ENCODE measurements at places on chromosomes 5 and 9. TPM values are rescaled to one million over a fixed set of nuclear protein-coding genes. Genes with fewer than 3 reads are reported as not detected.
A peak's percentile ranks its signal among the peaks of the same experiment; 100 is the strongest.

DNA sequence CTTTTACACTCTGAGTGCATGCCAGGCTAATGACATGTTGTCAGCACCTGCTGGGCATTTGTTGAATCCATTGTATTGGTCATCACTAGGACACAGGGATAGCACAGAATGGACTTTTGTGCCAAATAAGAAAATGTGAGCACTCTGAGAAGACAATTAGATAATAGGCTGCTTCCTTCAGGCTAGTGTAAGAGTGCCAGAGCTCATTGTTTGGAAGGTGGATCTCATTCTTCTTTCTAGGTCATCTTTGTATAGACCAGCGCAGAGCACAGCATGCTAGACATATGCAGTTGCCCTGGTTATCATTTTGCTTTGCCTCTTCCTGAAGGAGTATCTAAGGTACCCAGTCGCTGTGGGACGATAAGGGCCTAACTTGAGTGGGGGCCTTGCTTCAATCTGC is 493.4 kb upstream of the COX7C start:
- no peak for DNase-seq

GRCh38 chr5:142701673-142702311 is 15.9 kb upstream of the FGF1 start:
- no peak for DNase-seq

Gene PCDHGB1
- 1.5 TPM for polyA plus RNA-seq

DNA sequence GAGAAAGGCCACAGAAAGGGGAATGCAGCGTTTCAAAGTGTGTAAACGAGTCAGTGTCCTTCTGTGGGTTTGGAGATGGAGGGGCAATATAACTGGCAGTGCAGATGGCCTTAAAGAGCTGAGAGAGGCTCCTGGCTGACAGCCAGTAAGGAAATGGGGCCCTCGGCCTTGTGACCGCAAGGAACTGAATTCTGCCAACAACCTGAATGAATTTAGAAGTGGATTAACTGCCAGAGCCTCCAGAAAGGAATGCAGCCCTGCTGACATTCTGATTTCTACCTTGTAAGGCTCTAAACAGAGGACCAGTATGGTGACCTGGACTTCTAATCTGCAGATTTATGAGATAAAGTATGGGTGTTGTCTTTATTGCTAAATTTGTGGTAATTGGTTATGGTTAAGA is 17.5 kb upstream of the NREP start:
- no peak for DNase-seq

DNA sequence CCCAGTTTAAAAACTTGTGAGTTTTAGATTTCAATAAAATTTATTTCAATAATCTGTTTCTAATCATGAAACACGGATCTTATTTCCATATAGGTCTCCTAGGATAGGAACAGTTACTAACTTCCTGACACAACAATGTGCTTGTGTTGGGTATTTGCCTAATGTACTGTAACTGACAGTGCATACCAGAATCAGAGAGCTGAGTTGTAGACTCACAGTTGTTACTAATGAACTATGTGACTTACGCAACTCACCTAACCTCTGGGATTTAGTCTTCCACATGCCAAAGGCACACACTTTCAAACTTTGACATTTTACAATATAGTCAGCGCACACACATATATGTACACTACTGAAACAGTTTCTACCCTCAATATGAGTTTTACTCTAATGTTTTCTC is 77.7 kb downstream of the HOMER1 start:
- DNase-seq = no peak

DNA sequence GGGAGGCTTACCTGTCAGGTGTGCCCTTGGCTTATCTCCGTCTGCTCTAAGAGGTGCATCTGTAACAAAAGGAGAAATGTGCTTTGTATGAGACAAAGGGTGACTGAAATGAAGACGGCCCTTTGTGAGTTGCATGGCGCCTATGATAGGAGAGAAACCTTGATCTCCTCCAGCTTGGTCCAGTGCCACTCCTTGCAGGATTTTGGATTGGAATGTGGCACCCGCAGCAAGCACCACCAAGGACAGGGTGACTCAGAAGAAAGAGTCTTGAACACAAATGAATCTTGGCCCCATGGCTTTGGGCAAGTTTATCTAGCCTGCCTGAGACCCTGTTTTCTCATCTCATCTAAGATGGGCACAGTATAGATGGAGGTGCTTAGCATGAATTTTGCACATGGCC is 13.4 kb downstream of the TNFSF15 start:
- DNase-seq = no peak

GRCh38 chr5:124551939-124552279 is 194.5 kb downstream of the ZNF608 start:
- no peak for DNase-seq

Gene ACOT12
- 0.53 TPM for polyA plus RNA-seq

DNA sequence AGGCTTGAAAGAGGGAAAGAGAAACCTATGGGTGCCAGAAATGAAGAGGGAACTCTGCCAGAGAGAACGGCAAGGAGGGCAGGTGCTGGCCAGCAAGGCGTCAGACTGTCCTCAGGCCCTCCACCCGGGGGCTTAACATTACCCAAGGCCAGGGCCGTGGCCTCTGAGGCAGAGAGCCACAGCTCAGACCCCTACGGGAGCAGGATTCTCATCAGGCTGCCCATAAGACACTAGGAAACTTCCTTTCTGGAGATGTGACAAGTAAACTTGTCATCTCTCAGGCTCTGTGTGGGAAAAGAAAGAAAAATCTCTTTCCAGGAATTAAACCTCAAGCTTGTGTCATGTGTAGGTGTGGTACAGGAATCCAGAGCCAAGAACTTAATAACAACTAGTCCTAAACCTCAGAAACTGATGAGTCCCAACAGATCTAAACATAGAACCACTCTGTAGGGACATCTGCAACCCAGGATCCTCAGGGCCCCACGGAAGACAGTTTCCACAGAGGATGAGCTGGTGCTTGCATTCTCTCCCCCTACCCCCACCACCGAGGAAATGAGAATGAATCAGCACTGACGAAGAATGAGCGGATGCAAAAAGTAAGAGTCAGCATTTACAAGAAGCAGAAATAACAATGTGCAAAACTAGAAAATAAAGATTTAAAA is 74.3 kb downstream of the DCP2 start:
- no peak for DNase-seq

- DNase-seq = no peak
Observed at GRCh38 chr5:172798422-172799215, 27.6 kb upstream of the DUSP1 start.

Gene LCN6
- polyA plus RNA-seq = not detected

GRCh38 chr9:136273921-136274785 is 28.5 kb upstream of the QSOX2 start:
- DNase-seq = no peak

- DNase-seq = peak; percentile 46
Observed at GRCh38 chr9:7859701-7860334, 60.2 kb upstream of the DMAC1 start.

Gene AGXT2
- 74.1 TPM for polyA plus RNA-seq

Gene SLC35D2
- 38.7 TPM for polyA plus RNA-seq

Gene ARL14EPL
- polyA plus RNA-seq = not detected

- no peak for DNase-seq
Observed at GRCh38 chr5:68141494-68141893, 74.1 kb upstream of the PIK3R1 start.

Gene C9orf43
- 1.1 TPM for polyA plus RNA-seq

All from renal cortex interstitium (tissue), 15 donors.